ENCODE measurements at places on chromosomes 6 and 20.

DNA sequence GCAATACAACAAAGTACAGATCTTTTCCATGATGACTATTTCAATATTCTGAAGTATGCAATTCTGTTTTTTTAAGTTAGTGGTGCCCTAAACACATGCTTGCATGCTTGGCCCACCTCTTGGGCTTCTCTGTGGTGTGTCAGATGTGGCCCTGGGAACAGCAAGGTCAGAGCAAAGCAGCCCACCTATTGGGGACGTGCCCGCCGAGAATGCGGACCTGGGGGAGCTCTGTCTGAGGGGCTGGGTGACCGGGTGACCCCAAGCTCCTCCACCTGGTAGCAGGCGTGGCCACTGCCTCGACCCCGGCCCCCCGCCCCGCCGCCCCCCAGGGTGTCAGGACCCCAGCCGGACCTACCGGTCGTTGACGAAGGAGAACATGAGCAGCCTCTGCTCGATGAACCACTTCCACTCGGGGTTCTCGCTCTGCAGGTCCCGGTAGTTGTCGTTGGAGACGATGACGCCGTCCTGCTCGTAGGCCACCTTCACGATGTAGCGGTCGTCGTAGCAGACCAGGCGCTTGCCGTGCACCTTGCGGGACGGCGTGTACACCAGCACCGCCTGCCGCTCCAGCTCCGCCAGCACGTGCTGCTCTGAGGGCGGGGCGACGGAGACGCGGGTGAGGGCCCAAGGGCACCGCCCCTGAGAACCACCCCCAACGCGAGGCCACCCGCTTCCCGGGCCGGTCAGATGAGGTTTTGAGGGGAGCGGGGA lies 28.3 kb downstream of the ZC3H12D start:
- H3K27ac ChIP-seq, result no peak overlapping the region
- H3K4me1 ChIP-seq, result no peaks in the 10 kb centered on the region
- H3K4me3 ChIP-seq, result no peak overlapping the region
- H3K27me3 ChIP-seq, result no peaks in the 10 kb centered on the region
- DNase-seq, result no peak

DNA sequence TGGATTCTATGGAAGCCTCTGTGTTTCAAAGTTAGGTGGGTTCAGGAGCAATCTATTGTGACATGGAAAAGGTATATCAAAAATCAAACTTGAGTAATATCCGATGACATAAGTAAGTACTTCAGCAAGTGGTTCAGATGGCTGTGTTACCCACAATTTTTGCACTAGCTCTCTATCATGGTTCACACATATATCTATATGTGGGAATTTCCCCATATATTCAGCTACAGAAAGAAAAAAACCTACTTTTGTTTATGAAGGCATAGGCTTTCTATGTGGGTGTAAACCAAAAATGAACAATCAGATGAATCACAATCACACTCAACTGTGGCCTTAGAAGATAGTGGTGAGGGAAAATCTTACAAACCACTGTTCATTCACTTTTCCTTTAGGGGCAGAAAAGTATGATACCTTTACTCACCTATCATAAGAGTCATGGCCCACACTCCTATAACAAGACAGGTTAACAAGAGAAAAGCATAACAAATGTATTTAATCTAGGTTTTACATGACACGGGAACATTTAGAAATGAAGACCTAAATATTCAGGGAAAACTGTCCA lies 449.6 kb upstream of the HTR1E start:
- no peaks in the 10 kb centered on the region for H3K4me1 ChIP-seq
- H3K27ac ChIP-seq, result no peak overlapping the region
- no peaks in the 10 kb centered on the region for H3K27me3 ChIP-seq
- H3K4me3 ChIP-seq, result no peak overlapping the region

DNA sequence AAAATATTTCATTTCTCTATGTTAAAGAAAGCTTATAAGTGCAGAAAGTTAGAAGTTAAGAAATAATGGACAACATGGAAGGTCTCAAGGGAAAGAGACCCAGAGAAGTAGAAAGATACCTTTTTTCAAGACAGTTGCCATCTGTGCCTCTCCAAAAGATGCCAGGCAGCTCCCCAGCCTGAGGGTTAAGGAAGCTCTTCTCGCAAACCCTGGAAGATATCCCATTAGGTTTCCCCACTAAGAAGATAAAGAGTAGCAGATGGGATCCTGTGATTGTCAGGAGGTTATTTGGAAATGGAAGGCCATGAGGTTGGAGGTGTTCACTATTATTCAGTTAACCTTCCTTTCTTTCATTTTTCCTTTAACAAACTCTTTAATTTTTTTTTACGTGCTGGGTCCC lies 110.1 kb upstream of the SIM1 start:
- no peak for DNase-seq
- peaks cover 26% of the 10 kb centered on the region for H3K36me3 ChIP-seq
- peaks cover 7% of the 10 kb centered on the region for H3K4me1 ChIP-seq
- H3K27me3 ChIP-seq, result no peaks in the 10 kb centered on the region
- no peak overlapping the region for H3K27ac ChIP-seq

DNA sequence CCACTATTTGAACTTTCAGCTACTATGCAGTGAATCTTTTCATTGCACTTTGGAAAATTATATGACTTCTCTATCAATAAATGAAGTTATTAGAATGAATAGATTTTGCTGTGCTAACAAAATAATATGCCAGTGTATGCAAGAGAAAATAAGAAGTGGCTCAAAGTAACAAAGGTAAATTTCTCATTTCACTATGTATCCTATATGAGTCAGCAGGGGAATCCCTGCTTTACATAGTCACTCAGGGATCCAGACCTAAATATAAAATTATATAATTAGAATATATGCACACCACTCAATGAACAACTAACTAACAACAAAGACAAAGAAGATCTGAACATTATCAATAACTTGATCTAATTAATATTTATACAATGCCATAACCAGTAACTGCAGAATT lies 390.8 kb upstream of the IRAK1BP1 start:
- no peaks in the 10 kb centered on the region for H3K27me3 ChIP-seq
- H3K36me3 ChIP-seq, result no peaks in the 10 kb centered on the region
- no peaks in the 10 kb centered on the region for H3K4me1 ChIP-seq

DNA sequence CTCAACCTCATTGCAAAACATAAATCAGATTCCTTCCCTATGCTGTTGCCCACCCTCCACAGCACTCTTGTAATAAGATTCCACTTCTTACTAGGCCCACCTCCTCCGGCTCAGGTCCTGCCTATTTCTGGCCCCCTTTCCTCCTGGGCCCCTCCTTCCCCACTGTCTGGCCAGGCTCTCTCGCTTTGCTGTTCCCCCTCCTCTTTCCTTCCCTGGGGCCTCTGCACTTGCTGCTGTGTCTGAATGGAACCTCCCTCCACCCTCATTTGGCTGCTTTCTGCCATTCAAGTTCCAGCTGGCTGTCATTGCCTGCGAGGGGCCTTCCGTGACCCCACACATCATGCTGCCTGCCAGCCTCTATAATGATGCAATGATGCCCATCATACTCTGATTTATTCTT lies 38.9 kb downstream of the ARHGAP40 start:
- no peaks in the 10 kb centered on the region for H3K4me1 ChIP-seq
- H3K4me3 ChIP-seq, result no peak overlapping the region
- DNase-seq, result no peak
- H3K27me3 ChIP-seq, result peaks cover 31% of the 10 kb centered on the region
- no peaks in the 10 kb centered on the region for H3K36me3 ChIP-seq
- H3K27ac ChIP-seq, result no peak overlapping the region

DNA sequence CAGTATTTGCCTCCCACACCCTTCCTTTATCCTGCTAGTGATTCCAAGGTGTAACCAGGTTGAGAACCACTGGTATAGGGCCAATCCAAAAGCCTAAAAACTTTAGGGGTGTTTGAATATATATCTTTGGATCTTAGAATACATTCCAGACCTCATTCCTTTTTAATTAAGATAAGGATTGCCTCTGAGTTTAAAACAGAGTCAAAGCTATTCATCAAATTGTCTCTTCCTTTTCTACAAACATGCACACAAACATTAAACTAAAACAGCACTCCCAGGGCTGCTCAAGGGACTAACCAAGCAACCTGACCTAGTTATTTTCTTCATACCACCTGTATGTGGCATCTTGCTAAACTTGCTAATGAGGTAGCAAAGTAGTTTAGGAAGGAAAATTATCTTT lies 22.1 kb upstream of the COL9A1 start:
- H3K4me1 ChIP-seq, result no peaks in the 10 kb centered on the region
- no peaks in the 10 kb centered on the region for H3K27me3 ChIP-seq
- no peak for DNase-seq
- H3K36me3 ChIP-seq, result no peaks in the 10 kb centered on the region
- H3K4me3 ChIP-seq, result no peak overlapping the region
- H3K27ac ChIP-seq, result no peak overlapping the region

- no peak for DNase-seq
- H3K4me1 ChIP-seq, result peaks cover 6% of the 10 kb centered on the region
- peaks cover 30% of the 10 kb centered on the region for H3K27me3 ChIP-seq
- H3K27ac ChIP-seq, result no peak overlapping the region
- no peaks in the 10 kb centered on the region for H3K36me3 ChIP-seq
These were observed 594.3 kb downstream of the UTRN start for GRCh38 chr6:144879436-144879835.

- no peaks in the 10 kb centered on the region for H3K27me3 ChIP-seq
- peaks cover 36% of the 10 kb centered on the region for H3K4me1 ChIP-seq
- peaks cover 10% of the 10 kb centered on the region for H3K36me3 ChIP-seq
- H3K4me3 ChIP-seq, result peak overlapping the region; percentile 100
- no peak for DNase-seq
- H3K27ac ChIP-seq, result peak overlapping the region; percentile 94
These were observed 725 bp downstream of the OSER1 start for GRCh38 chr20:44209686-44210405.

DNA sequence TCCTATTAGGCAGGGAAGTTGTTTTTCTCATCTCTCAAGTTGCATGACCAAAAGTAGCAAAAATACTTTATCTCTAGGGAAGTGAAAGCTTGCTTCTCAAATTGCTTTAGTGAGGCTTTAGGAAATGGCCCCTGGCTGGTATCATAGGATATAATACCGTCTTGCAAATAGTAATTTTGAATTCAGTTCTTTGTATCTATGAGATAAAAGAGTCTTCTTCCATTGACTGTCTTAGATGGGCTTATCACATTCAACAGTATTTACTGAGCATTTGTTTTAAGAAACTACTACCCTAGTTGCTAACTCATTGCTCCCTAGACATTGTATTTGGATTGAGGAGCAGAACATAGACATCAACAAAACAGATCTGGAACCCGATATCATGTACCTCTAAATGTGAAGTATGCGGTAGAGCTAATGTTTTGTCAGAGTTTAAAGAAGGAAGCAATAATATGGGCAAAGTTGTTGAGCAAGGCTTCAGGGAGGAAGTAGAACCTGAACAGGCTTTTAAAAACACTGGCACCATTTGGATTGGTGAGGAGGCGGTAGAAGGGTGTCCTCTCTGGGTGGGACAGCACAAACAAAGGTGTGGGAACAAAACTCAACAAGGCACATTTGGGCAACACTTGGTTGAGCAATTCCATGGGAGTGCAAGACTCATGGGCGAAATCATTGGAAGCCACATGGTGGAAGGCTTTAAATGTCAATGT lies 101.5 kb downstream of the SGK1 start:
- peak overlapping the region; percentile 14 for H3K27ac ChIP-seq
- H3K4me3 ChIP-seq, result no peak overlapping the region
- DNase-seq, result no peak
- peaks cover 7% of the 10 kb centered on the region for H3K4me1 ChIP-seq
- H3K27me3 ChIP-seq, result no peaks in the 10 kb centered on the region

GRCh38 chr20:14407336-14407735 lies 69.9 kb upstream of the FLRT3 start:
- H3K36me3 ChIP-seq, result no peaks in the 10 kb centered on the region
- H3K27ac ChIP-seq, result no peak overlapping the region
- no peaks in the 10 kb centered on the region for H3K4me1 ChIP-seq
- DNase-seq, result no peak
- H3K4me3 ChIP-seq, result no peak overlapping the region
- no peaks in the 10 kb centered on the region for H3K27me3 ChIP-seq

- H3K4me1 ChIP-seq, result no peaks in the 10 kb centered on the region
- H3K36me3 ChIP-seq, result no peaks in the 10 kb centered on the region
- H3K27ac ChIP-seq, result no peak overlapping the region
- H3K4me3 ChIP-seq, result no peak overlapping the region
- DNase-seq, result no peak
These were observed 61.7 kb downstream of the CD40 start for GRCh38 chr20:46179862-46180261.

GRCh38 chr6:29236060-29236459 lies 65.4 kb downstream of the OR2J2 start:
- peaks cover 17% of the 10 kb centered on the region for H3K27me3 ChIP-seq
- no peak overlapping the region for H3K4me3 ChIP-seq
- H3K36me3 ChIP-seq, result no peaks in the 10 kb centered on the region
- no peak for DNase-seq
- H3K27ac ChIP-seq, result no peak overlapping the region

DNA sequence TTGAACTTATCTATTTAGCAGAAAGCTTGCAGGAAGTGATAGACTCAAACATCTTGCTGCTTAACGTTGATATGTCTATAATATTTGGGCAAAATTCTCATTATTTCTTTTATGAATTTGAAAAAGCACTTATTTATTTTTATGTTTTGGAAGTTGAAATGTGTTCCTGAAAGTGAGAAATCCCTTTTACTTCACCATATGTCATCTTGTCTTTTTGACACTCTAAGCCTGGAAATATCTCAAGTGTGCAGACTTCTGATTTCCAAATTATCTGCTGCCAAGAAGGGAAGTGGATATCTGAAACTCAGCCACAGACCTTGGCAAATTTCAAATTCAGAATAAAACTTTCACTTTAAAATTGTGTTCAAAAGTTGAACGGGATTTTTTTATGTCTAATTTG lies 368.7 kb upstream of the MANEA start:
- H3K36me3 ChIP-seq, result no peaks in the 10 kb centered on the region
- H3K27ac ChIP-seq, result no peak overlapping the region
- no peaks in the 10 kb centered on the region for H3K4me1 ChIP-seq
- H3K27me3 ChIP-seq, result no peaks in the 10 kb centered on the region
- no peak for DNase-seq

DNA sequence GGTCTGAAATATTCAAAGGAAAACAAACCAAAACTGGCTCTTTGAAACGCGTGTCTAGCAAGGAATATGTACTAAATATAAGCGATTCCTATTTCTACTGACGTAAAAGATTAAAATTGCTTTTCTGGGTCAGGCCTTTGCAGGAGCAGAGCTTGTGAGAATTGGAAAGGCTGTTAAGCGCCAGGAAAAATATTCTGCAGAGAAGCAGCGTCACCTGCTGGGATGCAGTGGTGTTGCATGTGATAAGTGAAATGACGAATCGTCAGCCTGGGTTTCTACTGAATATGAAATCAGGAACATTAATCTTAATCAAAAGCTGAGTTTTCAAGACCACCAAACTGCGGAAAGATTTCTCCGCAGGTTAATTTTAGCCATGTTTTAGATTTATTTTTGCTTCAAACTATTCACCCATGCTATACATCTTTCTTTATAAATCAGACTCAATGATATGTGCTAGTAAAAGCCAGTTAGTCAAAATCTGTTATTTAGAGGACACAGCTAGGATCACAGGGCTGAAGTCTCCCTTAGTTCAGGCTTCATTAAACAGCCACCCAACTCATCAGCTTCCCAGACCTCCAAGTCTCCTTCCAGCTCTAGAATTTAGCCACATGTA lies 67.4 kb downstream of the ALDH8A1 start:
- peaks cover 24% of the 10 kb centered on the region for H3K27me3 ChIP-seq
- H3K4me1 ChIP-seq, result no peaks in the 10 kb centered on the region
- H3K27ac ChIP-seq, result no peak overlapping the region
- peak; percentile 63 for DNase-seq
- H3K36me3 ChIP-seq, result no peaks in the 10 kb centered on the region

- peaks cover 3% of the 10 kb centered on the region for H3K27me3 ChIP-seq
- no peak overlapping the region for H3K4me3 ChIP-seq
- no peak for DNase-seq
- no peaks in the 10 kb centered on the region for H3K36me3 ChIP-seq
- no peak overlapping the region for H3K27ac ChIP-seq
These were observed 75.7 kb downstream of the METTL24 start for GRCh38 chr6:110282412-110282811.
